NK-92 treated with Interleukin-12 subunit alpha and Interleukin-12 subunit beta, amount 100 ng/mL, for 24 hours (cell line): ENCODE measurements at places on chromosomes 5 and 9.

- no peak for DNase-seq
Measured at GRCh38 chr9:36844961-36845360, 189.1 kb downstream of the PAX5 start.

DNA sequence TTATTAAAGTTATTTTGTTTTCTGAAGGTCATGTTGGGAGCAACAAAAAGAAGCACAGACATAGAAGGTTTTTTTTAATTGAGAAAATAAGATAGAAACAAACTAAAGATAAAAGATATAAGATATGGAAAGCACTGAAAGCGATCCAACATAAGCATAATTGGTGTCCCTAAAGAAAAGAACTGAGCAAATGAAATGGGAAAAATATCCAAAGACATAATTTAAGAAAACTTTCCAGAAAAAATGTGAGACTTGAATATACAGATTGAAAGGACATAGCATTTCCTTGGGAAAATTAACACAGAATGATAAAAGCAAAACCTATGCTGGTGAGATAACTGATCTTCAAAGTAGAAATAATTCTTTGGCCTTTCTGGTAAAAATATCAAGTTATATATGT is 289.3 kb downstream of the KIAA0825 start:
- no peak for DNase-seq

DNA sequence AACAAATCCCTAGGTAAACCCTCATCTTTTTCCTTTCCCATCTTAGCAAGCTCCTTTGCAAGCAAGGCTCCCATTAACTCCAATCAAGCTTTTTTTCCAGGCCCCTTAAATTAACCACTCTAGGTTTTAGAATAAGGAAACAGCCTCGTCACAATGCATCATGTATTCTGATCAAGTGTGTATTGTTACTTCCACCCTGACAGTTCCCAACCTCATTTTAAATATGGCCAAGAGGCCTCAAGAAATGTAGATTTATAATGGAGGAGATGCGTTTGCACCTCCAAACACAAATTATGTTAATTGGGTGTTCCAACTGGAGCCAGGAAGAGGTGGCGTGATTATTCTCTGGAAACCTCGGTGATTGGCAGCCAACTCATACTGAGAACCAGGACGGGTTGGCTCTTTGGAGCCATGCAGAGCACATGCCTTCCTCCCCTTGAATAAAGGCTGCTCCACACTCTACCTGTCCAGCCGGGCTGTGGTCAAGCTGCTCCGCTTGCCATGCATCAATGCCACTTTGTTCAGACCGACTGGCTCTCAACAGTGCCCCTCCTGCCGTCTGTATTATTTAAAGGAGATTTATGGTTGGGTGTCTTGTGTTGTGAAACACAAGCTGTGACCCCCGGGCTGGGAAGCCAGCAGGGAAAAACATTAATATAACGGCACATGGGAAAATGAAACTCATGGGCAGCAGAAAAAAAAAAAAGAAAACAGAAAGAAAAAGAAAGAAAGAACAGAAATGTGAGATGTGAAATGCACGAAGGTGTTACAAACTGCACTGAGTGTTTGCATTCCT is 191.1 kb downstream of the EBF1 start:
- DNase-seq: no peak

DNA sequence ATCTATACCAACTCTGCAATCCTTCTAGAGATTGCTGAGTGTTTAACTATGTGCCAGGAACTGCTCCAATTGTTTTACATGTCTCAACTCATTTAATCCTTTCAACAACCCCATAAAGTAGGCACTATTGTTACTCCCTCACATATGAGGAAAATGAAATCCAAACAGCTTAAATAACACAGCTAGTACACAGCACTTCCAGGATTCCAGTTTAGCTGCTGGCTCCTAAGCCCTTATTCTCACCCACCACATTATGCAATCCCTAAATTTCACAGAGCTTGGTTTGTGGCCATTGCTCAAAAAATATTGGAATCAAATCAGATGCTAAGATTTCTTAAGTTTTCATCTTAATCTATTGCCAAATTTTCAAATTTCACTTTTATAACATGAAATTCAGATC is 84.9 kb downstream of the PRELID2 start:
- no peak for DNase-seq

GRCh38 chr9:18256568-18256967 is 217.4 kb upstream of the ADAMTSL1 start:
- no peak for DNase-seq

DNA sequence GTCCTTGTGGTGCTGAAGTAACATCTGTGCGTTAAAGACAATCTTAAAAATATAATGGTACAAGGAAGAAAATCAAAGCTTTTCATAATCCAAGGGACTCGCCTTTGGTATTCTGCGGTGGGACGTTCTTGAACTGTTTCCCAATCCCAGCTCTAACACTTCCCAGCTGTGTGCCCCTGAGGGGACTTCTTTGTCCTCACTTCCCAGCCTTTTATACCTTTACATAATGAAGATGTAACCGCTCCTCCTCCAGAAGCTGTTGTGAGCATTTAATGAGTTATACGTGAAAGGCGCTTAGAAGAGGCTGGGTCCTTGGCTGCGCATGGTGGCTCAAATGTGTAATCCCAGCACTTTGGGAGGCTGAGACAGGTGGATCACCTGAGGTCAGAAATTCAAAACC is 16.9 kb downstream of the STK10 start:
- no peak for DNase-seq

GRCh38 chr9:69455311-69455710 is 130.3 kb downstream of the ENTREP1 start:
- no peak for DNase-seq

DNA sequence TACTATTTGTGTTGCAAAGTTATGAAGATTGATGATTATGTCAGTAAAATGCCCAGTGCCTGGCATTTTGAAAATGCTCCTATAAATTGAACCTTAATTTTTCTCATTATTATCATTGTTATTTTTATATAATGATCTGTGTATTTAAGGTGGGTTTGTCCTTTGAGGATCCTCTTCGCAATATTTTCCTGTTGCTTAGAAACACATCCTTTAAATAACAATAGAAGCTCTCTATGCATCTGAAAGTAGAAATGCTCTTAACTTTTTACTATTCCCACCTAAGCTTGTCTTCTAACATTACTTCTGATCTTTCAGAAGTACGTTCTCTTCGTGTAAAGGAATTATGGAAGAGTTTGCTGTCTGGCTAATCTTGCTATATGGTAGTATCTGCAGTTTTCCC is 214.7 kb upstream of the TLX3 start:
- DNase-seq: no peak

DNA sequence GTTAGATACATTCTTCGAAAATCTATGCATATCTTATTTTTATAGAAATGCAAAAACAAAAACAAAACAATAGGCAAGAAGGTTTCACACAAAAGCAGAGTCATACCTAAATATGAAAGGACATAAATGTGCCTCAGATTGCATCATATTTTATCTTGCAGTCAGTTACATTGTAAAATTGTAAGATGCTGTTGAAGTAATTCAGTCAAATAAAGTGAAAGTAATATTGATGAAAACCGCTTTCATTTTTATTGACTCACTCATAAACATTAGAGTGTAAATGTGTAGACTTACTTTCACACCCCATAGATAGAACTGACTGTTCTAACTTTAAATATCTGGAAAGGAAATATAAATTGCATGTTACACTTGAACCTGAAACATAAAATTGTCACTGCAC is 931.5 kb upstream of the NUDT12 start:
- DNase-seq: no peak

- DNase-seq: no peak
Measured at GRCh38 chr5:36374266-36374862, 72.7 kb upstream of the RANBP3L start.

DNA sequence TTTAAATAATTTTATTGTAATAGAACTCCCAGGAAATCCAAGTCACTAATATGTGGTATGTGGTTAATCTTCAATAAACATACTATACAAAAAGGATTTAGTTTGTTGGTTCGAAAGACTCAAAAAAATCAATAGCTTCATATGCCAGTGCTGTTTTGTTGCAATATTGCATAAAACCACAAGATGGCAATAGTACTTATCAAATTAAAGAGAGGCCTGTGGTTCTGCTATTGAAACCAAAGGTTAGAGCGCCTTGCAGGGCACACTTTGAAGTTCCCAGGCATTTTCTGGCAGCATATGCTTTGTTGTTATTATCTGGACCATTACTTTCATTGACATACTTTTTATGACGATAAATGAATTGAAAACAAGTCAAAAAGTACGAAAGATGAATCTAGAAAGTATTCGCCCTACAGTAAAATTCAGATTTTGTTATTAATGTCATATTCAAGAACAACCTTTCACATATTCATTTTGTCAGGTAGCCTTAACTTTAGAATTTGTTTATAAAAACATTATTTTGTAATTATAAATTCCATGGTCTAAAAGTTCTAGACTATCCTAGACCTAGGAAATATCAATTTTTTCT is 316.3 kb downstream of the MCTP1 start:
- DNase-seq: no peak

GRCh38 chr5:105872569-105873270 is 1798.0 kb downstream of the EFNA5 start:
- DNase-seq: no peak

DNA sequence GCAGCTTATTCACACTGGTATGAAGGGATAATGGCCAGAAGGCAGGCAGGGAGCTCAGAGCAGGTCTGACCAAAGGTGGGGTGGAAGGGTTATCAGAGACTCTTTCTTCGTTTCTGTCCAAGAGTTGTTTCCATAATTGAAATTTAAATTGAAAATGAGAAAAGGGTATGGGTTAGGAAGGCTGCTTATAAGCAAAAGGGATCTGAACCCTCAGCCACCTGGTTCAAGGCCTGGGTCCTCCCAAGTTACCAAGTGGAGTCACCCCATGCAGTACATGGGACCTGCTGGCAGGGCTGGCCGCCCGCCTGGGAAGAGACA is 17.8 kb downstream of the EEIG1 start:
- no peak for DNase-seq

DNA sequence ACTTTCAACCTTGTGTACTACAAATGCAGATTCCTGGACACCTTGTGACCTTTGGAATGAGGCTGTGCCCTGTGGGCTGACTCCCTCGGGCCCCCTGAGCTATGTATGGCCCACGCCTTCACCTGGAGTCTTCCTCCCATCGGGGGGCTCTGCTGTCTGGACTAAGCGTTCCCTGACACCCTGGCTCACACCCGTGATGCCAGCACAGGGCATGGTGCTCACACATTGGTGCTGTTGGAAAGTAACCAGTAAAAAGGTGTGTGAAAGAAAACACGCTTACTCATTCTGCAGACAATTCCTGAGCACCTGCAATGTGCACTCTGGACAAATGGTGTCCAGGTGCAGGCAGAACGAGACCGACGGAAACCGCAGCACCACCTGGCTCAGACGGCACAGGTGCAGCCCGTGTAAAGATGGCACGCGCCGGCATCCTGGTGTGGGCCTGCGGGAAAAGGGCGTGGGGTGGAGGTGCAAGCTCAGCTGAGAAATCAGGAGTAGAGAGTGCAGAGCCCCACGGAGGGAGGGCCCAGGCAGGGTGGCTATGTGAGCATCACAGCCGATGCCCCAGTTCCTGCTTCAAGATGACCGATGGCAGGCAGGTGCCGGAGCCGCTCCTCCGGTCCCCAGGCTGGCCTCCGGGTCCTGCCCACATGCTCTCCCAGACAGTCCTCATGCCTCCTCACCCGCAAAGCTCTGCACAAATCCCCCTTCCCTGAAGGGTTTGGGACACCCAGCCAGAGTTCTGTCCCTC is 11.0 kb downstream of the LPCAT1 start:
- DNase-seq: no peak

GRCh38 chr5:179974946-179975712 is 67.4 kb upstream of the TBC1D9B start:
- DNase-seq: peak; percentile 8

- DNase-seq: no peak
Measured at GRCh38 chr5:141822144-141822543, 56.1 kb downstream of the PCDH1 start.

DNA sequence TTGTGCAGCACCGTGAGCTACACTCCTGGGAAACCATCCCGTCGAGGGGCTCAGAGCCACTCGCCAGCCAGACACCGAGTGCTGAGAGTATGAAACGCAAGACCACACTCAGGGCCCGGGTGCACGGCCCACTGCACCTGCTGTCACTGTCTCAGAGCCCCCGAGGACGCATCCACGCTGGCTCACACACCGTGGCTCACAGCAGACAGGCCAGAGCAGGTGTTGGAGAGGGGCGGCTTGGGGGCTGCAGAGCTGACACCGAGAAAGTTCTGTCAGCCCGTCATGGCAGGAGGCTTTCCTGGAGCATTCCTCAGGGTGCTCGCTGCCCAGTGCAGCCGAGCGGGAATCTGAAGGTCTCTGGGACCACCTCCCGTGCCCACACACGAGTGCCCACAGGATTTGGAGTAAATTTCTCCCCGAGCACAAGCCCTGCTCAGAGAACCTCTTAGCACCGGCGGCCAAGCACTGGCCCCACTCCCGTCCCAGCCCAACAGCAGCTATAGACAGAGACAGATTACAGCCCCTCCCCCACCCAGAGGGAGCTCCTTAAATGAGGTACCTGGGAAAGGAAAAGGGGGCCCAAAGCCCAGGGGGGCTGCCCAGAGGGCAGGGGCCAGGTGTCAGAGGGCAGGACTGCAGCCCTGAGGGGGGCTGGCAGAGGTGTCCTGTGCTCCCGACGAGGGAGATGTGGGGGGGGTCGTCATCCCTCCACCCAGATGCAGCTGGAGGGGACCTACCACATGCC is 56.0 kb upstream of the SARDH start:
- no peak for DNase-seq

DNA sequence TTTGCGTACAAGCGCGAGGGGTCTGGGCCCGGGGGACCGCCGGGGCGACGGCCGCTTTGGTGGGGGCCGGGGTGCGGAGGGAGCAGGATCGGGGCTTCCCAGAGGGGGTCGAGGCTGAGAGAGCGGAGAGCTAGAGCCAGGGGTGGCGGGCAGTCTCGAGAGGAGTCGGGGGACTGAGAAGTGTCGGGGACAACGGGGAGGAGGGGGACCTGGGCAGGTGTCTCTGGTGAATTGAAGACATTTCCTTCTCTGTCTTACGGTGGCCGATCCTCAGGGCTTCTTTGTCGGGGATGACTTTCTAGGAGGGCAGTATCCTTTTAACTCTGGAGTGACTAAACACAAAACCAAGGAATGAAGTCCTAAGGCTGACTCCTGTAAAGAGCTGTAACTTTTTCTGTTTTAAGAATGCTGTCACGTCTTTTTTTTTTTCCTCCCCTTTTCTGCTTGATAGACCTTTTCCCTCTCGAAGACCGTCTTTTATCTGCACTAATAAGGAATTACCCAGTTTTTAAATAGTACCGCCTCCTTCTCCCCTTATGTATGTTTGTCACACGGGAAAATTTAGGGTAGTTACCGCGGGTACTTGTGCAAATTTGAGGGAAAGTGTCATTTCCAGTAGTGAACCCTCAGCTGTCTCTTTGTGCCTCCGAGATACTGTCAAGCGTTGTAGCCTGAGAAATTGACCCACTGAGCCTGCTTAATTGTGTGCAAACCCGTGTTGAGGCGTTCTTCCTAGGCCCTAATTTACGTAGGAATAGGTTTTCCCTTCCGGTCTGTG is 822 bp downstream of the DENND4C start:
- no peak for DNase-seq

- DNase-seq: no peak
Measured at GRCh38 chr9:95785209-95785608, 90.3 kb upstream of the ERCC6L2 start.

- no peak for DNase-seq
Measured at GRCh38 chr9:136345281-136346156, 18.0 kb downstream of the DNLZ start.

GRCh38 chr5:19555436-19555835 is 432.6 kb downstream of the CDH18 start:
- DNase-seq: no peak
